M059J (cell line): ENCODE measurements at places on chromosomes 11 and 22. TPM values are rescaled to one million over a fixed set of nuclear protein-coding genes. Genes with fewer than 3 reads are reported as not detected.

DNA sequence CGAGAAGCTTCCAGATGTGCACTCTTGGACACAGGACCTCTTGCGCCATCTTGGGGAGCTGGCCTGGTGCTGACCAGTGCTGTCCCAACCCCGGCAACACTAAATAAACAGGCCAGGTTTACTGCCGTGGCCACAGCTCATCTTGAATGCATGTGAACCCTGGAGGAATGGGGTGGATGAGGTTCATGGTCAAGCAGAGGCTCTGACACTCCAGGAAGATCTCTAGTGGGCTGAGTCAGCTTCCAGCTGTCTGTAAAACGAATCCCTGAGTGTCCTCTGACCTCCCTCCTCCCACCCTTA is 51.8 kb downstream of the ALX4 start:
- peak; percentile 50 for DNase-seq

DNA sequence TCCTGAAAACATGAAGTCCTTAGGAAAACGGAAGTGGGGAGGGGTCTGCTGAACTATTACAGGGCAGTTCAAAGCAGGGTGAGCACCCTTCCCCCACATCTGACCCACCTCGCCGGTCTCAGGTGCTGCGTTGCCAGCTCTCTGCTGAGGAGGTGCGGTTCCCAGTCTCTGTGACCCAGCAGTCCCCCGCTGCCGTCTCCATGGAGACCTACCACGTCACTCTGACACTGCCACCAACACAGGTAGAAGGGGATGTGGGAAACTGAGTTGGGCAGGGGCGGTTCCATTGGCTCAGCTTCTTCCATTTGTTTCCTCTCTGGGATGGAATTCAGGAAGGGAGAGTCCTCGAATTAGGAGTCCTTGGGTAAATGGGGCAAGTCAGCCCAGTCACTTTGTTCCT is 3.3 kb downstream of the C2CD2L start:
- no peak for DNase-seq

DNA sequence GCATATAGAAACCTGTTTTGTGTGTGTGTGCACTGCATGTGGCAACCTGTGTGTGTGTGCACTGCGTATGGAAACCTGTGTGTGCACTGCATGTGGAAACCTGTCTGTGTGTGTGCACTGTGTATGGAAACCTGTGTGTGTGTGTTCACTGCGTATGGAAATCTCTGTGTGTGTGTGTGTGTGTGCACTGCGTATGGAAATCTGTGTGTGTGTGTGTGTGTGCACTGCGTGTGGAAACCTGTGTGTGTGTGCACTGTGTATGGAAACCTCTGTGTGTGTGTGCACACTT is 72.2 kb upstream of the CCND1 start:
- DNase-seq, result no peak

SLN gene
- total RNA-seq, result not detected in 2 replicates

TMEM258 gene
- total RNA-seq, result 87.6 and 166 TPM in 2 replicates

KRTAP5-2 gene
- not detected in 2 replicates for total RNA-seq

TUB gene
- 1.1 and 3.0 TPM in 2 replicates for total RNA-seq

CLDN5 gene
- total RNA-seq, result not detected in 2 replicates

NPTXR gene
- total RNA-seq, result 0.76 and 1.9 TPM in 2 replicates
